ENCODE measurements at places on chromosomes 11 and 22.

DNA sequence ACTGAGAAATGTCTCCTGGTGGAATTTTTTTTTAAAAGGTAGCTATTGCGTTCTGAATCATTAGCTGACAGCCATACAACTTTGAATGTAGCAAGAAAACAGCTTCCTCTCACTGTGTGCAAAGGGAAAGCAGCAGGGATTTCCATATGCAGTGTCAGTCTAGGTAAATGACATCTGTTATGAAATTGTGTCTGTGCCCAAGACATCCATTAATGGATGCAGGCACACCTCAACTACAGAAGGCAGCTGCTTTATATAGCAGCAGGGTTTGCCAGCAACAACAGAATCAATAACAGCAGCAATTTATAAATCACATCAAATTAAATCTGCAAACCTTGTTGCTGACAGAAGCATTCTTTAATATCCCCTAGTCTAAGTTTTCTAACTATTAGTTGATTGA lies 745.3 kb upstream of the RAG2 start:
- DNase-seq, result no peak

DNA sequence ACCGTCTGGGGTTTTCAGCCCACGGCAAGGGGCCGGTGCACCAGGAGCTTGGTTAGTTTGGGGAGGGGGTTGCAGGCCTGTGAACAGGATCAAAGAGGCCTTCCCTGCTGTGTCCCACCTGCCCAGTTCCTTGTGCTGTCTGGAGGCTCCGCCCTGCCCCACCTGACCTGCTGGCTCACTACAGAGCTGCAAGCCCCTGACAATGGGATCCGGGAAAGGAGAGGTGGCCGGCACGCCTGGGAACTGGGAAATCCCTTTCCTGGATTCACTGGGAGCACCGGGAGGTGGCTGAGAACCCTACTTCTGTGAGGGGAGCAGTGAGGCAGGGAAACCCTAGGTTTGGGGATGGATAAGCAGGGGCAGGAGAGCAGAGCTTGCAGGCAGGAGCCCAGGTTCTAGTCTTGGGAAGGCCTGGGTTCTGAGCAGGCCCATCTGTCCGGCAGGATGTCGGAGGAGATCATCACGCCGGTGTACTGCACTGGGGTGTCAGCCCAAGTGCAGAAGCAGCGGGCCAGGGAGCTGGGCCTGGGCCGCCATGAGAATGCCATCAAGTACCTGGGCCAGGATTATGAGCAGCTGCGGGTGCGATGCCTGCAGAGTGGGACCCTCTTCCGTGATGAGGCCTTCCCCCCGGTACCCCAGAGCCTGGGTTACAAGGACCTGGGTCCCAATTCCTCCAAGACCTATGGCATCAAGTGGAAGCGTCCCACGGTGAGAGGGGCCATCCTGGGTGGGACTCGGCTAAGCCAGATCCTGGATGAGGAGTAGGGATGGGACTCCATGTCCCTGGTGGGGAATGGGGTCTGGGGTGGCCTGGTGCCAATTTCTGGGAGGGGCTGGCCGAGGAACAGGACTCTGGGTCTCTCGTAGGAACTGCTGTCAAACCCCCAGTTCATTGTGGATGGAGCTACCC lies 786 bp downstream of the CAPN1 start:
- DNase-seq, result no peak

DNA sequence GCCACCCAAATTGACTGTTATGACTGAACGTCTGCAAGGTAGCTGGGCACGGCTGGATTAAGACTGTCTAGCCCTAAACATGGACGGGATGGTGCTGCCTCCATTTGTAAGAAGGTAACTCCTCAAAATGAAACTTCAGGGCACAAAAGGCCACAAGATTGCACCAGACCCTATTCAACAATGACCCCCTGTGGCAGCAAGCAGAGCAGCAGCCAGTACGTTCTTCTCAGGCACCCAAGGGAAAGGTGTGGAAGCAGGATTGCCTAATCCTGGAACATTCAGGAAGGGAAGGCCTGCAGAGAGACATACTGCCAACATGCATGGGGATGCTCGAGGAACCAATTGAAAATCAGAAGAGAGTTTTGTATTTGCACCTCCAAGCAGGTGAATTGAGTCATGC lies 4.5 kb upstream of the TBX10 start:
- DNase-seq, result no peak

DNA sequence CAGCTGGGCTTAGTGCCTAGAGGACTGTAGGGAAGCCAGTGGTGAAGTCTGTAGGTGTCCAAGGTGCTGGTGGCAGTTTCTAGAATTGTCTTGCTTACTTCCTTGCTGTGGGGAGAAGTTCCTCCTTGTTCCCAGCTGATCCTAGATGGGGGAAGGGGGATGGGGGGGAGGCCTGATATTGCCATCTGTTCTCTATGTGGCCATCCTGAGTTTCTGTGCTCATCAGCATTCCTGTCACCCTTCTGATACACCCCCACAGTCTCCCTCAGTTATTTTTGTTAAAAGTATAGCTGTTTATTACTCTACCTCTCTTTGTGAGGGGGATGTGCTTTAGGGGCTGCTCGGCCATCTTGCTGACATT lies 36.5 kb downstream of the MADD start:
- no peak for DNase-seq

DNA sequence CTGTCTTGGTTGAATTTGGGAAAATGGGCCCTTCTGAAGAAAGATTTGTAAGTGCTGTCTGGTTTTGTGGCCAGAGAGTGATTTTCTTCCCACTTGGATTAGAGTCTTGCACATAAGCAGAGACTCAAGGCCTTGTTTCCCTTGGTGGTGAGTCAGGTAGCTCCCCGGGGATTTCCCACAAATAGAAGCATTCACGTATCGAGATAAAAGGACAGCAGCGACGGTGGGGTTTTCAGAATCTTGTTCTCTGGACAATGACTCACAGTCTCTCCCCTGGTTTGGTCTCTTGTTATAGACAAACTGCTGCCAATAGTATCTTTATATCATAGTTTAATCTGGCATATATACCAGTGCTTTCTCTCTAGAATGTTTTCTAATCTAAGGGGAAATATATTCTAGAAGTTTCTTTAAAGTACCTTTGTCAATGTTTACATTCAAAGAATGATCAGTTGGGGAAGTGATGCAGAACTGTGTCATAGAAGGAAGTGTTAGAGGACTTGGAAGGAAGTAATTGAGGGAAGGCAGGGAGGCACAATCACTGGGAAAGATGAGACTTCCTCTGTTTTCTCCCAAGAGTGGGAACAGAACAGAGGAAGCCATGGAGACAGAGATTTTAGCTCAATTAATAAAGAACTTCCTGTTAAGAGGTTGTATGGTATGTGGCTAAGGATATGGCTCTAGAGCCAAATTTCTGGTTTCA lies 18.1 kb downstream of the POLA2 start:
- peak; percentile 51 for DNase-seq

- no peak for DNase-seq
These were observed 58.0 kb downstream of the ARFGAP3 start for GRCh38 chr22:42799061-42799460.

- no peak for DNase-seq
These were observed 117.5 kb downstream of the WNT7B start for GRCh38 chr22:45859231-45860161.
